ENCODE measurements at places on chromosomes 3 and 15.

DNA sequence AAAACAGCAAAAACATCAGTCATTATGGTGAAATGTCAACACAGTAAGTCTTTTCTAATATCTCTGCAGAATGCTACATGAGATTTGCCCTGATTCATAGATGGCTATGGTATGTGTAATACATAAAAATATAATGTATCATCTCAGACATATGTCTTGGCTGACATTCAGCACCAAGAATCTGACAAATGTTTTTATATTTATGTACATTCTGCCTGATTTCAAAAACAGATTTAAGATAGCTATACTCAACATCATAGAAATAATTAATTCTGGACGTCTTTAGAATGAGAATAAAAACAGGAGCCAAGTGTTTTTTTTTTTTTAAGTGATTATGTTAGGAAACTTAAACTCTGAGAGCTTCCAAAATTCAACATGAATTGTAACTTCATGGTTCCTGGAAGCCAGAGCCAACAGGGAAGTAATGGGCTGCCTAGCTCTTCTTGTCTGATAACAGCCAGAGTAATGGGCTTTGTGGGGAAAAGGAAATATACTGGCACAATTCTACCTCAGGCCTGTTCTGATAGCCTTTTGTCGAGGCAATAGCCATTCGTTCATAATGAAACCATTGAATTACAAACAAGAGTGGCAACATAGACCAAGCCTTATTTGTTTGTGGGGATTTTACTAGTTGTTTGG lies 184.4 kb downstream of the VGLL4 start:
- DNase-seq = no peak

- DNase-seq = no peak
Measured at GRCh38 chr3:52039846-52040245, 16.5 kb downstream of the DUSP7 start.

DNA sequence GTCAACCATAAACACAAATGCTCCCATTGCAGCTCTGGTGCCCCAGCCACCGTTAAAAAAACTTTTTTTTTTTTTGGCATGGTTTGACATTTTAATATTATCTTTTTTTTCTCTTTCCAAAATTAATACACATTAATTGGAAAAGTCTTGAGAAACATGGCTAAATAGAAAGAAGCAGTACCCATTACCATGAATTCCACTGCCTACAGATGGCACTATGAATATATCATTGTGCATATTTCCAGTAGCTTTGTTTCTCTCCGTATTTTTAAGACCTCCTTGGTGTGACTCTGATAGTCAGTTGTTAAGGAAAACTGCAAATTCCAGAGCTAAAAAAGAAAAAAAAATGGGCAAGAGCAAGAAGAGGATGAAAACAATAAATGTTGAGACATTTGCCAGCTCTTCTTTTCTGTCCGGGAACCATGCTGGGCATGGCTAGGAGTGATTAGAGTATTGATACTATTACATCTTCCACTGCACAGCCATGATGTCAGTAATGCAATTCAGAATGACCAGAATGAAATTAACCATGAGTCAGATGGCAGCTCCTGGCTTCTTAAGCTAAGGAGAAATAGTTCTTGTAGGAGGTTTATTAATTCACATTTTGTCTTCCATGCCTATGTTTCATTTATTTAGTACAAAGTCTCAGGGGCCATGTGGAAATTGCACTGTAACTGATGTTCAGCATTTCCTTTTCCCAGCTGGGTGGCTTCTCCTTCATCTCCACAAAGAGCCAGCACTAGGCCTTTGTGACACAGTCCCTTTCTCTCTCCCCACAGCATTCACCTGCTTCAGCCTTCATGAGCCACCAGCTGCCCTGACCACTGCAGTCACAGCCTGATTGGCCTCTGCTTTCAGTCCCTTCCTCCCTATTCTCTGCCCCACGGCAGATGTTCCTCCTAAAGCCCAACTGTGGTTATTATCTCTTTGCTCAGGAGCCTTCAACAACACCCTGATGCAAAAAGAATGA lies 31.8 kb downstream of the SLC7A14 start:
- DNase-seq = no peak

GRCh38 chr15:63971427-63971805 lies 74.9 kb downstream of the DAPK2 start:
- DNase-seq = no peak

- DNase-seq = no peak
Measured at GRCh38 chr15:27821273-27821672, 277.8 kb downstream of the OCA2 start.

- DNase-seq = no peak
Measured at GRCh38 chr3:141426404-141427034, 58.2 kb downstream of the ZBTB38 start.

GRCh38 chr15:100772892-100773520 lies 106.6 kb upstream of the ALDH1A3 start:
- DNase-seq = no peak

DNA sequence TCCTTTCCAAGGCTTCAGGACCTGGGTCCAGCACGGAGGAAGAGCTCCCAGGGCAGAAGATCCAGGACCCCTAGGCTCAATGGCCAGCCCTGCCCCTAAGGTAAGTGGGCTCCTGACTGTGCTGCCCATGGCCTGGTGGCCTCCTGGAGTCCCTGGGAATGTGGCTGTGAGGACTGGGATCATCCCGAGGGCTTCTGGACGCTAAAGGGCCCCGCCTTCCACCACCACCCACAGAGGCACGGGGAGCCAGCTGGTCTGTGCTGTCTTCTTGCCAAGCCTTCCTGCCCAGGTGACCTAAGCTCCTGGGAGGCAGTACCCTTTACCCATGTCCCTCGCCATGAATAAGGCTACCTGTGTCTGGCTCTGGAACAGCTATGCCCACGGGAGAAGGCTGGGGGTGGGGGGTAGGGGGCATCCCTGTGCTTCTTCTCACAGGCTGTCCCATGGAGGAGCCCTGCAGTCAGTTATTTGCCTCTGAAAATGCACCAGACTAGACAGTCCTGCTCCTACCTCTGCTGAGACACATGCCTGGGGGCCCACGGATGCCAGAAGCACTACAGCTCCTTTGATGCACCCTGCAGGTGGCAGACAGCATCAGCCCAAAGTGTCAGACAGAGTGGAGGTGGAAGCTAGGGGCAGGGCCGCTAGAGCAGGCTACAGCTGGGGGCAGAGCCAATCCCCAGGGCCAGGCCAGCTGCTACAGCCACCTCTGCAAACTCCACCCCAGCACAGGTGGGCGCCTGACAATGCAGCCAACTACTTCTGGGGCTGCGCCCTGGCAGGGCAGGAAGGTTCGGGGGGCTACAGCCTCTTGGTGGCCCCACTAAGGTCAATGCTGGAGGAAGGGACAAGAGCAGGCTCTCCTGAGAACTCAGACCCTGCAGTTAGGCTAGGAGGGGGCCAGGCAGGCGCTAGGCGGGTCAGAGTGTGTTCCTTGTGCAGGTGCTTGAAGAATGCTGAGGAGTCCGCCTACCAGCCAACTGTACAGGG lies 90.9 kb downstream of the SEC22A start:
- no peak for DNase-seq

All from germinal center (tissue), 1 donor.